BJ (cell line): ENCODE measurements at places on chromosomes 1 and 21. TPM values are rescaled to one million over a fixed set of nuclear protein-coding genes. Genes with fewer than 3 reads are reported as not detected.

FAM163A gene
- not detected in 2 replicates for polyA plus RNA-seq

SPATA17 gene
- polyA plus RNA-seq = 0.52 and 1.1 TPM in 2 replicates

S100A8 gene
- polyA plus RNA-seq = not detected in 2 replicates

SIM2 gene
- not detected in 2 replicates for polyA plus RNA-seq

HORMAD1 gene
- polyA plus RNA-seq = 0.07 and 0.10 TPM in 2 replicates

OPTC gene
- polyA plus RNA-seq = not detected in 2 replicates

RSPH1 gene
- polyA plus RNA-seq = 0.06 and 0.11 TPM in 2 replicates

KMO gene
- polyA plus RNA-seq = not detected in 2 replicates

STIL gene
- 6.3 and 10.0 TPM in 2 replicates for polyA plus RNA-seq

MAP3K21 gene
- polyA plus RNA-seq = 0.10 and 0.13 TPM in 2 replicates

FLG gene
- not detected in 2 replicates for polyA plus RNA-seq

RNF186 gene
- polyA plus RNA-seq = not detected in 2 replicates

SNX27 gene
- polyA plus RNA-seq = 7.0 and 10.4 TPM in 2 replicates

CLDN14 gene
- polyA plus RNA-seq = not detected in 2 replicates

CDCA8 gene
- polyA plus RNA-seq = 14.9 and 28.2 TPM in 2 replicates

GCSAML gene
- polyA plus RNA-seq = not detected in 2 replicates

TMEM51 gene
- polyA plus RNA-seq = 1.6 and 2.0 TPM in 2 replicates

F13B gene
- polyA plus RNA-seq = not detected in 2 replicates

SHISAL2A gene
- not detected in 2 replicates for polyA plus RNA-seq

TCHHL1 gene
- polyA plus RNA-seq = not detected in 2 replicates

PARK7 gene
- 242 and 358 TPM in 2 replicates for polyA plus RNA-seq

GPR3 gene
- polyA plus RNA-seq = 1.0 and 1.8 TPM in 2 replicates

FAM72A gene
- 2.5 and 4.1 TPM in 2 replicates for polyA plus RNA-seq

TCP10L gene
- polyA plus RNA-seq = 0.11 TPM in 1 of 2 replicates, not detected in the other

NPR1 gene
- 0.02 TPM in 1 of 2 replicates, not detected in the other for polyA plus RNA-seq

C1orf115 gene
- 3.8 and 3.9 TPM in 2 replicates for polyA plus RNA-seq

TRPM2 gene
- not detected in 2 replicates for polyA plus RNA-seq

UBL4B gene
- 22.9 and 34.8 TPM in 2 replicates for polyA plus RNA-seq
